Gastrocnemius medialis (tissue), 4 donors: ENCODE measurements at places on chromosomes 5 and 9. TPM values are rescaled to one million over a fixed set of nuclear protein-coding genes. Genes with fewer than 3 reads are reported as not detected.
A peak's percentile ranks its signal among the peaks of the same experiment; 100 is the strongest.

Gene GMCL2
- total RNA-seq: not detected

Gene GABRP
- total RNA-seq: not detected

Gene ADAMTS19
- total RNA-seq: 2.4 TPM

Gene GPRIN1
- 0.44 TPM for total RNA-seq

DNA sequence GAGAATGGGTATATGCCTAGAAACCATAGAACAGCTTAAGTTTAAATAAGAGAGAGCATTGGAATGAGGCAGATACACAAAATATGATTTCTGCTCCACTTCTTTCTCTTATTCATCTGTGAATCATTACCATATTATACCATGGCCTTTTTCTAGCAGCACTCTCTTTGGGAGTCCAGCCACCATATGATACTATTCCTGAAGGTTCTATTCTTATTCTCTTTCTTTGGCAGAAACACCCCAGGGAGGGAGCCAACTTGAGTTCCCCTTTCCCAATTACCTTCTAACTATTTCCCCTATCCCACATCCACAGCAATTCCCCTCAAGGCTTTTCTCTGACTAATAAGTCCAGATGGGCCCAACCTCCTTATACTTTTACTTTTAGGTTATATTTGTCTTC is 55.9 kb downstream of the NDUFAF2 start:
- no peak for DNase-seq

GRCh38 chr5:329768-330167 is 8.3 kb downstream of the AHRR start:
- no peak for DNase-seq

DNA sequence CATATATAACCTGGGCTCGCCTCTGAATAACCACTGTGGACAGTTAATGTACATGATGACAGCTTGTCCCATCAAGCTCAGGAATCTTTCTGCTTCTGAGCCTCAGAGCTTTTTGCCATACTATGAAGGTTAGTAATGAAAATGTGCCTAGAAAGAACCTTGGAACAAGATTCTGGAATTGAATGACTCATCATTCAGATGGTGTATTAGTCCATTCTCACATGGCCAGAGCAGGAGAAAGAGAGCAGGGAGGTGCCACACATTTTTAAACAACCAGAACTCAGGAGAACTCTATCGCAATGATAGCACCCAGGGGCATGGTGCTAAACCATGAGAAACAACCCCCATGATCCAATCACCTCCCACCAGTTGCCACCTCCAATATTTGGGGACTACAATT is 542.1 kb downstream of the PRR16 start:
- no peak for DNase-seq

DNA sequence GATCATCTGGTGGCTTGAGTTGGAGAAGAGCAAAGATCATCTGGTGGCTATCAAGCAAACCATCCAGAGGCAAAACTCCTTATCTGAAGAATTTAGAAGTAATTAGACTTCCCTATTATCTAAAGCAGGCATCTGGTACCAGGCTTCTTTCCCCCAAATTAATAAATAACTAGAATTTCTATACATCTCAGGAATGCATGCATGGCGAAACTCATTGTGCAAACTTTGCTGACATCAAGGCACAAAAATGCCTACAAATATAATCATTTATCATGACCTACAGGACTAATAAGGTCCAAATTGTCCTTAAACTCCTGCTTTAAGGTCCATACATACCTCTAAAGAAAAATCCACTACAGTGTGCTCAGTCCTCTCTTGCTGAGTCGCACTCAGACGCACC is 6.0 kb downstream of the OR13D1 start:
- no peak for DNase-seq

- DNase-seq: no peak
Observed at GRCh38 chr5:162473041-162473714, 405.6 kb downstream of the GABRG2 start.

GRCh38 chr5:56288873-56289601 is 55.9 kb upstream of the ANKRD55 start:
- no peak for DNase-seq

DNA sequence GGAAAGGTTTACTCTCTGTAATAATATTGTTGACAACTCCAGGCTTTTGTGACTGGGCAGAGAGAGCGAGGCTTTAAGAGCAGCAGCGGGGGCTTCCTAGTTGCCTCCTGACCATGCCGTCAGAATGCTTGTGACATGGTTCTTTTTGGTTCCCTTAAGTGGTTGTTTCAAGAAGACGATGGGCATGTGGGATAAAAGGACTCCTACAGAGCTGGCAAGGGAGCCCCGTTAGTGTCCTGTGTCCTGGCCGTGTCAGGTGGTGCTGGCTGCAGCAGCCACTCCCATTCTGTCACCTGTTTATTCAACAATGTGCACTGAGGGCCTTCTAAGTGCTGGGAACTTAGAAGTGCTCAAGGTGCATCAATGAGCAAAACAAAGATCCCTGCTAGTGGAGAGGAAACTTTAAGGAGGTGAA is 19.7 kb downstream of the LCP2 start:
- no peak for DNase-seq

DNA sequence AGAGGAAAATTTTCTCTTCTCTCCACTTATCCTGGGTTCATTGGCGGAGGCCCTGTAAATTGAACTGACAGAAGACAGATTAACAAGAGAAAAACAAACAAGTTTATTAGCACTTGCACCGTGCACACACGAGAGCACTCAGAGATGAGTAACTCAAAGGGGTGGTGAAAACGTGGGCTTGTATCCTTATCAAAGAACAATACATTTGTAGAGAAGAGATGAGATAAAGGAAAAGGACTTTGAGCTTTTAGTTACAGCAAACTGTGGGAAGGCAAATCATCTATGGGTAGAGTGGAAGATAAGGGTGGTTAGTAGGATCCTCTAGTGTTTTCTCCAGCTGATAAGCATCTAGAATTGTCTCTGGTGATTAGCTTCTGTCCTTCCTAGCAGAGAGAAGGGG is 44.4 kb upstream of the ROR2 start:
- no peak for DNase-seq

- no peak for DNase-seq
Observed at GRCh38 chr5:54619731-54620130, 102.2 kb downstream of the SNX18 start.

GRCh38 chr5:43543434-43543833 is 13.4 kb downstream of the PAIP1 start:
- no peak for DNase-seq

- no peak for DNase-seq
Observed at GRCh38 chr5:108271127-108271526, 110.8 kb downstream of the FBXL17 start.

- DNase-seq: no peak
Observed at GRCh38 chr5:101515721-101516120, 612.6 kb upstream of the ST8SIA4 start.

GRCh38 chr5:96070622-96071225 is 109.1 kb upstream of the ELL2 start:
- no peak for DNase-seq

DNA sequence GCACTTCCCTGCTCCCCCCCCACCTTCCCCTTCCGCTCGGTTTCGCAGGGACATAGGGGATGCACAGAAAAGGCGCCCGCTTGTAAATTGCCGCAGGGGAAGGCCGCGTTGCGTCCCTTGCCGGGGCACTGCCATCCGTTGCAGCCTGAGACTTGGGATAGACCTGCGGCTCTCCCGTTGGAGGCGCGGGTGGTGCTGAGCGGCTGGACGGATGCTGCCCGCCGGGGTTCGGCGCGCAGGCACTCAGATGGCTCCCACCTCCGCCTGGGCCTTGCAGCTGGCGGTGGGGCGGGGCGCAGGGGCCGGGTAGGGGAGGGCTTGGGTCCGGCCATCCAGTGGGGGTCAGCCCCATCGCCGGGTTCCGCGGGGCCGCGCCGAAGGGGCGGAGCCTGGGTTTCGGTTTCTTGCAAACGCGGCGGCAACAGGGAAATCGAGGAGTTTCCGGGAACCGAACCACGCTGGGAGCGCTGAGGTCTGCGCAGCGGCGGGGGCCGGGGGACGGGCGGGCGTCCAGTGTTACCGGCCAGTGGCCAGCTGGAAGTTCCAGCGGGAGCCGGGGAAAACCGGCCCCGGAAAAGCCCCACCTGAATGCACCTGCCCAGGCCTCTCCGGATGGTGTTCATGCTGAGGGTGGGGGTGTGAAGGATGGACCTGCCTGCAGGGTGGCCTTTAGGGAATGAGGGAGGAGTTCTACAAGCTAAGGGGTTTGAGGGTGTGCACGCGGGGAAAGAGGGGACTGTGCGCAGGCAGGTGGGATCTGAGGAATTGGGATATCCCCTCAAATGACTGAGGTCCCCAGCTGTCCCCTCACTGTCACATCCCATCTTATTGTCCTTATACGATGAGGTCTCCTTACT is 6.3 kb upstream of the IRF1 start:
- DNase-seq: peak; percentile 58

DNA sequence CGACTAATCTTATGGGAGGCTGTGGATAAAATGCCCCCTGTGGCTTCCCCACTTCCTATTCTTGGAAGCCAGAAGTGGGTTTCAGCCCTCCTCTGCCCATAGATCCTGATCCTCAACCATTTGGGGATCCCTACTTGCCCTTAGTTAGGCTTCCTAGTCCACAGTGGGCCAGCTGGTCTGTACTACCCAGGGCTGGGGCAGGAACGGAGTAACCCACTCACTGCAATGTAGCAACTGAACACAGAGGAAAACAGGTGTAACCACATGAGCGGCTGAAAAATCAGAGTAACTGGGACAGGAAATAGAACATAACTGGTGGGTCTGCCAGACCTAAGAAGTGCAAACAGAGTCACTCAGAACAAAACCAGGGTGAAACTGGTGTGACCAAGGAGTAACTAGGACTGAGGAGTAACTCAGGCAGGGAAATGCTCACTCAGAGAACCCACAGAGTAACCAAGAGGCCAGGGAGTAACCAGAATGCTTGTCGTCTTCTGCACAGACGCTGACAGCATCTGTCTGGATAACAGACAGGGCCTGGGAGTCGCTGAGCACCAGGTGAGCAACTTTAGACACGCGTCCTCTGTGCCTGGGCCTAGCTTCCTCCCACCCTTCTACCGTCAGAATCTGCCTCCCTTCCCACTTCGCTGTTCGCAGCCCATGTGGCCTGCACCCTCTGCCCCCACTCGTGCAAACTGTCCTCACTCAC is 1.0 kb downstream of the AQP3 start:
- DNase-seq: no peak

DNA sequence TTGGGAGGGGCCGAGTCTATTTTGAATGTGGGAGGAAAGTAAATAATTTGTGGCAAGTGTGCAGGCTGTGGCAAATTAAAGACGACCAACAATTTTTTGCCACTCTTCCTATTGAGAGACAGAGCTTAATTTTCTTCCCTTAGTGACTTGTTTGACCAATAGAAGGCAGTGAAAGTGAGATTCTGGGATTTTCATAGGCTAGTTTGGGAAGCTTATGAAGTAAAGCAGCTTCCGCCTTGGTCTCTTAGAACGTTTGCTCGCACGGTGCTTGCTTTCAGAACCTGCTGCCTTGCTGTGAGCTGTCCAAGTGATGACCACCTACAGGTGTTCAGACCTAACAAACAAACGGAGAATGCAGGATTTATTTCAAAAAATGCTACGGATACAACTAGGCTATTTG is 6.7 kb upstream of the OR1N2 start:
- DNase-seq: no peak

- DNase-seq: peak; percentile 51
Observed at GRCh38 chr9:126781186-126782052, 23.4 kb upstream of the ZBTB43 start.

DNA sequence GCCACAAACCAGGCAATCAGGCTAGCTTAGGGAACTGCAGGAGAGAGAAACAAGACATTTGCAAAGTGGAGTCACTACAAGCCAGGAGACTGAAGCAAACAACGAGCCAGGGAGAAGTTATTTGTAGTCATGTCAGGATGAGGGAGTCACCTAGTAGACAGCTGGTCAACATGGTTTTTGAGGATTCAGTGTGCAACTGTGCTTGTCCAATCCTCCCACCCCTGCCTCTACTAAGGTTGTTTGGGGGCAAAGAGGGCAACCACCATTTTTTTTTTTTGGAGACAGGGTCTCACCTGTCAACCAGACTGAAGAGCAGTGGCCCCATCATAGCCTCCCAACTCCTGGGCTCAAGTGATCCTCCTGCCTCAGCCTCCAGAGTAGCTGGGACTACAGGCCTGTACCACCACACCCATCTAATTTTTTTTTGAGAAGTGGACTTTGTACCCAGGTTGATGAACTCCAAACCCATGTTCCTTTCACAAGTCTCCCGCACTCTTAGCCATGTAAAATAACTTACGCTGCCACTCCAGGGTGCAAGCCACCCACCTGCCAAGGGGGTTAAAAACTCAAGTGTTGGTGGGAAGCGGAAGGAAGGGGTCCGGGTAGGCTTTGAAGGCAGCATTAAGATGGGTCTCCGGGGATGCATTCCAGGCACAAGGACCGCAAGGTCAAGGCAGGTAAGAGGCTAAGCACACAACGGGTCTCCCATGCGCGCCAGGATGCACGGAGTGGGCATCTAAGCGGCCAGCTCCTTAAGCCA is 995 bp downstream of the RPL35 start:
- no peak for DNase-seq

DNA sequence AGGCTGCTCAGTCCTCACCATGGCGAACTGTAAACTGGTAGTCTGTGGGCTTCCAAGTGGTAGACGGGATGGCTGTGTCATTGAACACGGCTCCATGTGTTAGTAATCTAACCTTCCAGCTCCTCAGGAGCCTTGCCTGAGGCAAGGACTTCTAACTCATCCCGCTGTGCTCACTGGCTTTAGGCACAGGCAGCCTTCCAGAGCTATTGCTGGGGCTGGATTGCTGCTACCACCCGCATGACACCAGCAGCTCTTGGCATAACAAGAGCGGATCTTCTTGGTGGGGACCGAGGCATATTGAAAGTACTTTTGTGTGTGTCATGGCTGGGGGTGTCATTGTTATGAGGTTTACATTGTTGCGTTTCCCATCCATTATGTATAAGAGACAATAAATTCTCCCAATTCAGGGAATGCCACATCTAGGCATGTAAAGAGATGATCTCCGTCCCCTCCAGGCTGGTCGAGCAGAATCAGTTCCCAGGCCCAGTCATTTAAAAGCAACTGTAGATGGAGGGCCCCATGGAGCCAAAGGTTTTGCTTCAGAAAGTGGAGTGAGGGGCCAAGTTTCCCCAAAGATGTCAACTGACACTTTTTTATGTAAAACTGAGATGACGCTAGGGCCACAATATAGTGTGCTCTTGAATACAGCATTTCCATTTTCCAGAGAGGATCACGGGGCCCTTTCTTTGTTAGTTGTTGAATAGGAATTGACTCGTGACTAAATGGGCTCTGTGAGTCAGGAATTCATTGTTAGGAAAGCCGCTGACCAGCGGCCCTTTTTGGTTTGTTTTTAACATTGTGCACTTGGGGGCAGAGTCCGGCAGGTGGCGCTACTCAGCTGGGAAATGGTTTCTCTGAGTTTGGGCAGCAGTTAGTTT is 759.5 kb downstream of the TAF11L14 start:
- no peak for DNase-seq
